ENCODE measurements at places on chromosomes 12 and 14.

GRCh38 chr14:72714871-72715214, 179.1 kb downstream of the DPF3 start:
- no peak for DNase-seq

GRCh38 chr12:81208187-81208911, 130.5 kb downstream of the ACSS3 start:
- no peak for DNase-seq

- DNase-seq, result no peak
Observed at GRCh38 chr12:10716704-10717315, 6.3 kb downstream of the YBX3 start.

GRCh38 chr12:63888908-63889635, 44.6 kb downstream of the SRGAP1 start:
- DNase-seq, result no peak

DNA sequence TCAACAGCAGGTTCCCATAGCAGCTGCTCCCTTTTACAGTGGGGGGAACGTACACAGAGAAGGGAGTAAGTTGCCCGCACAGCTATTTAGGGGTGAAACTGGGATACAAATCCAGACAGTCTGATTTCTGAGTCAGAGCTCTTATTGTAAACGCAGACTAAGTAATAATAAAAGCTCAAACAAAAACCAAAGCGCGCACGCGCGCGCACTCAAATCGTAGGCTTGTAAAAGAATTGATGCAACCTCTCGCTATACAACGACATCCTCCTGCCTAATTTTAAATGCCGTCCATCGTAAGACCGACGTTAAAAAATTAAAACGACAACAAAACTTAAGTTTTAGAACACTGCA, 747 bp upstream of the DACT1 start:
- no peak for DNase-seq

DNA sequence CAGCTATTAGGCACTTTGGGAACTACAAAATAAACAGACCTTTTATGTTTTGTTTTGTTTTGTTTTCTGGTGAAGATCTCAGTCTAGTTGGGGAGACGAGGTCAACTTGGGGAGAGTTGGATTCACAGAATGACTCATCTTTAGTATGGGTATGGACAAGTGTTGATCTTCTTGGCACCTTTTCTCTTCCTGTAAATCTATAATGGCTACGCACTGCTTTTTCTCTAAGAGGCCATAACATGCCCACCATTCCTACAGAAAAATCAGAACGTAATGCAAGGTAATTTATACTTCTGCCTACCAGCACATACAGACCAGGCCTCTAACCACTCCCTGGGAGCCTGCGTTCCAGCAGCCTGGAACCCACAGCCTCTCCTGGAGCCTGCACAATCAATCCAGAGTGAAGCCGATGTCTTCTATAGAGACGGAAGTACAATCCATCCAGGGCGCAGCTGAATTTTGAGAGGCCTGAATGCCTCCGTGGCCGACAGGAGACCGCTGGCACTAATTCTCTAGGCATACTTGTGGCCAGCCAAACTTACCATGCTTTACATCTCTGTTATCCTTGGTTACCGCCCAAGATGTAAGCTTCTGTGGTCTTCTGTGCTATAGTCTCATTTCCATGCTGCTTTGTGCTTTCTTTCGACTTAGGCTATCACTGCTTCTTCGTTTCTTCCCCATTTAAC, 717 bp downstream of the PPHLN1 start:
- DNase-seq, result no peak

DNA sequence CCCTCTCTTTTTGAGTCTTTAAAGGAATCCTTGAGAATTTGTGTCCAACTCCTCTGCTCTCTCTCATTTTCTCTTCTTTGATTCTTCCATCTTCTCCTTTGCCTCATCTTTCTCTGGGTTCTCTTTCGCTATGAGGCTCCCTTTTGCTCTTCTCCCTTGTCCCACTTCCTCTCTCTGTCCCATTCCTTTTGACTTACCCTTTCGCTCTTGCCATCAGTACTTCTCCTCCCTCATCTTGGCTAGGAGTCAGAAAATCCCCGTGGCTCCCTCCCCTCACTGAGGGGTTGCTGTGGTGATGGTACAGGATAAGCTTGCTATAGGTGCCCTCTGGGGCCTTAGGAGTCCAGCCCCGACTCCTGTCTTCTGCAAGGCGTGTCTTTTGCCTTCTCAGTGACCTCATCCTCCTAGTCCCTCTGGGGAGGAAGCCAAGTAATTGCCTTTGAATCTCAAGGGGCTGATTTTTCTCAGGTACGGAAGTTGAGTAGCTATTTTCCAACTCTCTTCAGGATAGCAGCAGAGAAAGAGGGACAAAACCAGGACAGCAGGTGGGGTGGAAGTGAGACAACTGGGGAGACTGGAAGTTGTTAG, 6.4 kb downstream of the PDE1B start:
- no peak for DNase-seq

DNA sequence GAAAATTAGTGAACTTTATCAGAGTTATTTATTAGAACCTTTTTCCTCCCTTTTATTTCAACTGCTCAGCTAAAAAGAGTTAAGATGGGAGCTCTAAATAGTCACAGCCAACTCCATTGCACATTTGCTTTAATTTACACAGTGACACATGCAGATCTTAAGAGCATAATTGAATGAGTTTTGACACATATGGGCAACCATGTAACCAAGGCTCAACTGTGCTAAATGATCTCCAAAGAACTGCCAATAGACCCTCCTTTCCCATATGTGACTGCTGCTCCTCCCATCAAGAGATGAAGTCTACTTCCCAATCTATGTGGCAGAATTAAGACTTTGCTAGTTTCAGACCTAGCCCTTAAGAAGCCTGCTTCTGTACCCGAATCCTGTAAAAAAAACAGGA, 960.0 kb downstream of the BCL11B start:
- DNase-seq, result no peak

DNA sequence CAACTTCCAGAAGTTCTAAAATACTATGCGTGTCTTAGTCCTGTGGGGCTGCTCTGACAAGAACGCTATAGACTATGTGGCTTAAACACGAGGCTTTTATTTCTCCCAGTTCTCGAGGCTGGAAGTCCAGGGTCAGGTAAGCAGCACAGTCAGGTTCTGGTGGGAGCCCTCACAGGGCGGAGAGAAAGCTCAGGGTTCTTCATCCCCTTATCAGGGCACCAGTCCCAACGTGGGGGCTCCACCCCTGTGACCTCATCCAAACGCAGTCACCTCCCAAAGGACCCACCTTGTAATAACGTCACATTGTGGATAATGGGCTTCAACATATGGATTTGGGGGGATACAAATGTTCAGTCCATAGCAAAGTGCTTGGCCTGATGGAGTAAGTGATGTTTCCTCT, 37.1 kb upstream of the TC2N start:
- DNase-seq, result no peak

- no peak for DNase-seq
Observed at GRCh38 chr12:2958432-2959191, 585 bp upstream of the TEAD4 start.

- no peak for DNase-seq
Observed at GRCh38 chr12:76588881-76589565, 29.5 kb upstream of the OSBPL8 start.

DNA sequence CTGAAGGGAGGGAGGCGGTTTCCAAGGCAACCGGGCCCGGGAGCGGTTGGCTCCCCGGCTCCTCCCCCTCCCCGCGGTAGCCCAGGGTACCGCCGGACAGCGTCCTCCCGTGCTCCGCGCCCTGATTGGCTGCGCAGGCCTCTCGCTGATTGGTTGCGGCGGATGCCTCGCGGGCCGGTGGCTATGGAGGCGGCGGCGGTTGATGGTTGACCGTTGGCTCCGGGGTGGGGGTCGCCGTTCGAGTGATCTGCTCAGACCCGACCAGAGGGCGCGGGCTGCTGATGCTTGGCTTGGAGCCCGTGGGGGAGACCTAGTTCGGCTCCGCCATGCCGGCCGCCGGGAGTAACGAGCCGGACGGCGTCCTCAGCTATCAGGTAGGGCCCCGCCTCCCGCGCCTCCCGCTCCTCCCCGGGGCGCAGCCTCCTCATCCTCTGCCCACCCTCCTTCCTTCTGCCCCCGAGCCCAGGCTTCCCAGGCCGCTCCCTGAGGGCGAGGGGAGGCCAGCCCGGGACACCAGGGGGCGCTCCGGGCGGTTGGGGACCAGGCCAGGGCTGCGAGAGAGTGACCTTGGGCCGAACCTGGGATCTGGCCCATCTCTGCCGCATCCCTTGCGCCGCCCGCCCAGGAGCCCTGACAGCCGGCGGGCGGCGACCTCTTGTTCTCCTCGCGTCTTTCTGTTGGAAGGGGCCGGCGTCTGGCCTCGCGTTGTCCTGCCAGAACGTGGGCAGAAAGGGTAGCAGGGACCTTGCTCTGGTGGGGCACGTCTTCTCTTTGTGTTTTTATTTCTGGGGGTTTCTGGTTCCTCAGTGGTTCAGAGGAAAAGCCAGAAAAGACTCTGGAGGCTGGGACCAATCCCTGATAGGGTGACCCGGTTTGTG, at the start of gene SLC4A8:
SLC4A8 (plus strand) TSS at position 170 of the 878 bp plus-strand sequence; CDS start at position 327, 157 bp downstream.
- DNase-seq, result peak; percentile 87

DNA sequence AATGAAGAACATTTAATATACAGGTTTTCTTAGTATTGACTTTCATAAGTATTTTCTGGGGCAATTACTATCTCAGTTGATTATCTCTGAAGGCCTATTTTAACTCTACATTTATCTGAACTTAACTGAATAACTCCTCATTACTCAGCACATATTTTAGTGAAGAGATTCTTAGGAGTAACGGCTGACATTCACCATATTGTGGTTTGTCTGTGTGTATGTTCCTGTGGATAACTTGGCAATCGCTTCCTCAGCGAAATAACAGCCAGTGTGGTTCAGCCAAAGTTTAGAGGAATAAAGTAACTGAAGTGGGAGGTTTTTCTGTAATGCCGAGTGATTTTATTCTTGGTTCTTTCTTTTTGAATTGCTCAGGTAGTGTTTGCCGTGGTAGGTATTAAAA, 168.0 kb downstream of the RAD51B start:
- no peak for DNase-seq

- no peak for DNase-seq
Observed at GRCh38 chr12:121543786-121544185, 37.0 kb downstream of the KDM2B start.

DNA sequence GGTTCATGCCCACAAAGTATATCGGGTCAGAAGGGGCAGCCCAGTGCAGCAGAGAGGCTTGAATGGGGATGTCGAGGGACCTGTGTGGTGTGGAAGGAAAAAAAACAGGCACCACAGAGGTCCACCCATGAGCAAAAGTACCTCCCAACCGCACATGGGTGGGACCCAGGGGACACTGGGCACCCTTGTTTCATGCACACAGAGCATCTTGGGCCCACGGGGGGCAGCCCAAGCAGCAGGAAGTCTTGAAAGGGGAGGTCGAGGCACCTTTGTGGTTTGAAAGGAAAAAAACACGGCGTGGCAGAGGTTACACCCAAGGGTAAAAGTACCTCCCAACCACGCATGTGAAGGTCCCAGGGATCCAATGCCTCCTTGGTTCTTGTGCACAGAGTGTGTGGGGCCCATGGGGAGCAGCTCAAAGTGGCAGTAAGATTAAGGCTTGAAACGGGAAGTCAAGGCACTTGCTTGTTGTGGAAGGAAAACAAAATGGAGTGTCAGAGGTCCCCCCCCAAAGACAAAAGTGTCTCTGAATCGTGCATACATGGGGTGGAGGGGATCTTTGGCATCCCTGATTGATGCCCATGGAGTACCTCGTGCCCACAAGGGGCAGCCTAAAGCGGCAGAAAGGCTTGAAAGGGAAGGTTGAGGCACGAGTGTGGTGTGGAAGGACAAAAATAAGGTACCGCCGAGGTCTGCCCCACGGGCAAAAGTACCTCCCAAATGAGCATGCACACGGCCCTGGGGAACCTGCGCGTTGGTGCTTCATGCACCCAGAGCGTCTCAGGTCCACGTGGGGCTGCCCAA, 575.5 kb downstream of the ALG10 start:
- no peak for DNase-seq

DNA sequence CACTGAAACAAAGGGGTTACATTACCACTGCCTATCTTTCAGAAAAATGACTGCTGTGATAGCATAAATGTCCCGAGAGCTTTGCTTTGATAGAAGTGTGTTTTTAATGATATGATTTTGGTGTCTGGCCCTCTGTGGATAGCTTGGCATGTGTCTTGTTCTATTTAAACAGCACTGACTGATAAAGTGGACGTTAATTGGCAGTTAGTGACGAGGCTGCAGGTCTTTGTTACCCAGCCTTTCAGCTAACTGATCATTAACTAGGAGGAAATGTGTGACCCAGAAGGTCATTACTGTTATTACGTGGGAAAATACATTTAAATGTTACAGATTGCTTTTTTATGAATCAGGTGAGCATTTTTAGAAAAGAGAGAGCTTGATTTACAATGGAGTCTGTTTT, 428.3 kb downstream of the DIO2 start:
- no peak for DNase-seq

- DNase-seq, result no peak
Observed at GRCh38 chr12:65308601-65309071, 30.2 kb downstream of the MSRB3 start.

DNA sequence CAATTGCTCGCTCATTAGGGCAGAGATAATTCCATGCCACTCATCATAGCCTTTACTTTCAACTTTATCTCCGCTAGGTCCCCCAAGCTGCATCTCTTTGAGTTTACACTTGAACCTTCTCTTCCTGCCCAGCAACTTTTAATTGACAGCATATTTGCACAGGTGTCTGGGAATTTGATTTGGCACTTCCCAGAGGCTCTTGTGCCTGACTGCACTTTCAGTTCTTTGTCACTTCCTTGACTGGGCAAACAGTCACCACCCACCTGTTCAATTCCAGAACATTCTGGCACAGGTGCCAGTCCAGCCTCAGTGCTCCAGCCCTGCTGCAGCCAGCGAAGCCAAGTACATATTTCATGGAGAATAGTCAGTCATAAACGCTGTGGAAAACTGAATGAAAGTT, 110.1 kb upstream of the LRIG3 start:
- no peak for DNase-seq

DNA sequence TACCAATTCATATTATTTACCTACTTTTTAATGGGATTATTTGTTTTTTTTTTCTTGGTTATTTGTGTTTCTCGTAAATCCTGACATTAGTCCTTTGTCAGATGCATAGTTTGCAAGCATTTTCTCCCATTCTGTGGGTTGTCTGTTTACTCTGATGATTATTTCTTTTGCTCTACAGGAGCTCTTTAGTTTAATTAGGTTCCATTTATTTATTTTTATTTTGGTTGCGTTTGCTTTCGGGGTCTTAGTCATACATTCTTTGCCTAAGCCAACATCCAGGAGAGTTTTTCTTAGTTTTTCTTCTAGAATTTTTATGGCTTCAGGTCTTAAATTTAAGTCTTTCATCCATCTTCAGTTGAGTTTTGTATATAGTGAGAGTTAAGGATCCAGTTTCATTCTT, 289.9 kb downstream of the AKAP6 start:
- no peak for DNase-seq
